ENCODE measurements at places on chromosomes 11 and 22.

DNA sequence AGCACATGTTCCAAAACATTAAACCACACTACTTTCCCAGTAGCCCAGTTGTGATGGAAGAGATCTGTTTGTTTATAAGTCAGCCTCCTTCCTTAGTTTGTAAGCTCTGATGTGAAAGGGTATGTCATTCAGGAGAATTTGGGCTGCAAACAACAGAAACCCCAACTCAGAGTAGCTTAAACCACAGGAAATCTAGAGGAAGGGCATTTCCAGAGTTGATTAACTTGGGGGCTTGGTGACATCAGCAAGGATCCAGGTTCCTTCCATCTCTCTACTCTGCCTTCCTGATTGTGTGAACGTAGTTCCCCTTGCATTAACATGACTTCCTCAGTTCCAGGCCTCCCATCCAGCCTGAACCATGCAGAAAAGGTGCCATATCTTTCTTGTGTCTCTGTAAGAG, 6.5 kb upstream of the FJX1 start:
- DNase-seq: no peak

- DNase-seq: no peak
Observed at GRCh38 chr22:19836512-19836911, 18.2 kb downstream of the GNB1L start.

DNA sequence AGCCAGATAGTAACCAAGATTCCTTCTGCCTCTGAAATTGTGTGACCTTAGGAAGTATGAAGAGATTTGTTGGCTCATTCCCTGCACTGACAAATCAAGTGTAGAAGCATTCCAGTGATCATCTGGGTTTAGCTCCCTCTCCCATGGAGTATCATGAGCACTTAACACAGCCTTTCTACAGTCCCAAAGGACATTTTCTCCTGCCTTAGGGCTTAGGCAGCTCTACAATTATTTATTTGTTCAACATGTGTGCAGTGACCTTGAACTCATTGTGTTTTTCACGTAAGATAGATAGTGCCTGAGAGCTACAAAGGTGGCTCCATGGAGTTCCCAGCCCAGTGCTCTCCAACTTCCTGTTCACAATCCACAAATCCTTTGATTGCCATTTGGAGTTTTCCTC, 94.8 kb upstream of the FAT3 start:
- DNase-seq: no peak

- no peak for DNase-seq
Observed at GRCh38 chr11:121226415-121227263, 65.9 kb upstream of the SC5D start.

GRCh38 chr22:24758164-24758799, 16.2 kb downstream of the PIWIL3 start:
- DNase-seq: no peak

DNA sequence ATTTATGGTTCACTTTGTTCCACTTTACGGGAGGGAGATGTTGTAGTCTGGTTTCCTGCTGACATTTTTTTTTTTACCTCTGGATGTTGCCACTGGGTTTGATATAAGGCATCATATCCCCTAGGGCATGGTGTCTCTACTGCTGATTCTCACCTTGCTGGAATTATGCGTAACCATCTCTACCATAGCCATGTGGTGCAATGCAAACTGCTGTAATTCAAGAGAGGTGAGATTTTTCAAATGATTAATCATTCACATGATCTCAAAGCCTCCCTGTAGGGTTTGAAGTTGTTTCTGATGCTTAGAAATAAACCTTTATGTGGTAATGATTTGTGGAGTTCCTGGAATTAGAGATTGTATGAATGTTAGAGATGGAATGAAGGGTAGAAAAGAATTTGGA, 13.0 kb downstream of the MS4A3 start:
- DNase-seq: no peak

DNA sequence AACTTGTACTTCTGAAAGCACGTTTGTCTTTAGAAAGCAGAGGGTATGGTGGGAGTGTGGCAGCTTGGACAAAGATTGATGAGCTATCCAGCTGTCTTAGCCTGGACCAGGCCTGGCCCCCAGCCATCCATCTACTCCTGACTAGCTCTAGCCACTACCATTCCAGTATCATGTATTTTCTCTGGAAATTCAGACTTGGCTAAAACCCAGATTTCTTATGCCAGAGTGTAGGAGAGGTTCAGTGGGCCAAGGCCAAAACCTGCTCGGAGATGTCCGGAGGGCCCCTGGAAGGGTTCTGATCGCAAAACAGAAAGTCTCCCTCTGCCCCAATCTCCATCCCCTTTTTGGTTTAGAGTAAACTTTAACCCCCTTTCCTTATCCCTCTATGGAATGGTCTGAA, 24.8 kb upstream of the MTCH2 start:
- no peak for DNase-seq

- no peak for DNase-seq
Observed at GRCh38 chr11:88359541-88359940, 22.0 kb upstream of the CTSC start.

GRCh38 chr11:131824771-131825170, 454.4 kb downstream of the NTM start:
- no peak for DNase-seq

DNA sequence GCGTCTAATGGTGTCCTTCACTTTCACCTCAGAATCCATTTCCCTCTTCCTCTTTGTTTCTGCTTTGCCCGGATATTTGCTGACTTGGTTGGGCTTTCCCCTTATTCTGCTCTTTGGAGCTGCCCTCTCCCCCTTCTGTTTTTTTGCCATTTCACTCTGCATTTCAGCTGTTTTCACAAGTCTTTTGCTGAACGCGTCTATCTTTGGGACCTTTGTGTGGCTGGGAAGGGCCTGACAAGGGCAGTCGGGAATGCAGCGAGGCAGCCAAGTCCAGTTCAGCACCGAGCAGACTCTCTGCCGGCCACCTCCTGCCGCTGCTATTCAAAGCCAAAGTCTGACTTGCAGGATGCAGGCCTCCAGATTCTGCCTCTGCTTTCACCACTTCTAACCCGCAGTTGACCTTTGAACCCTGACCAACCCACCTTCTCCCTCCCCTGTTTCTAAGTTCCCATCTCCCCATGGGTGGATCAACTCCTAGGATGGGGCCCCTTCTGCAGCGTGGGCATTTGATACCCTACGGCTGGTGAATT, 38.2 kb downstream of the FEZ1 start:
- no peak for DNase-seq

DNA sequence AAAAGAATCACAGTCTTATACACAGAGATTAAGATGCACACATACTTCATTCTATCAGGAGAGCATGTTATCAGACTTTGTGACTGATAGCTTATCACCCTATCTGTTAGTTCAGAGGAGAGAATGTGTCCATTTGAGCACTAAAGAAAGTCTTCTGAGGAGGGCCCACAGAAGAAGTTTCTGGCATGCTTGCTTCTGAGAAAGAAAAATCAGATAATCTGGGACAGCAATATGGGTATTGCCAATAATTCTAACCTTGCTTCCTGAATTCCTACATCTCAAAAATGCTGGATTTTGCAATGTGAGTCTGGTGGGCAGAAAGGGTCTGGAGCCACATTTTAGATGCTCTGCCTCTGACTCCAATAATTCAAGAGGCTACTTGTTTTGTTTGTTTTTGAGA, 128.9 kb downstream of the RBFOX2 start:
- no peak for DNase-seq

GRCh38 chr11:23679981-23680380, 816.9 kb upstream of the LUZP2 start:
- no peak for DNase-seq

GRCh38 chr11:7473717-7474116, 11.6 kb upstream of the OLFML1 start:
- no peak for DNase-seq

DNA sequence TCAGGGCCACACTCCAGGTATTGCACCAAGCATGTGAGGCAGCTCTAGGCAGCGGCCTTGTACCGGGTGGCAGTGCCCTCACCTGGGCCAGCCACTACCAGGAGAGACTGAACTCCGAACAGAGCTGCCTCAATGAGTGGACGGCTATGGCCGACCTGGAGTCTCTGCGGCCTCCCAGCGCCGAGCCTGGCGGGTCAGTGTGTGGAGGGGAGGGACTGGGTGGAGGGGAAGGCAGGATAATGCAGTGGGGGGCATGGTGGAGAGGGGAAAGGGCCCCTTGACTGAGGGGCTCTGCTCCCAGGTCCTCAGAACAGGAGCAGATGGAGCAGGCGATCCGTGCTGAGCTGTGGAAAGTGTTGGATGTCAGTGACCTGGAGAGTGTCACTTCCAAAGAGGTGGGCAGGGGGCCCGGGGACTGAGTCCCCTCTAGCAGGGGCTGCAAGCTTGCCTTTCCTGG, 4.2 kb downstream of the SSH3 start:
- no peak for DNase-seq

DNA sequence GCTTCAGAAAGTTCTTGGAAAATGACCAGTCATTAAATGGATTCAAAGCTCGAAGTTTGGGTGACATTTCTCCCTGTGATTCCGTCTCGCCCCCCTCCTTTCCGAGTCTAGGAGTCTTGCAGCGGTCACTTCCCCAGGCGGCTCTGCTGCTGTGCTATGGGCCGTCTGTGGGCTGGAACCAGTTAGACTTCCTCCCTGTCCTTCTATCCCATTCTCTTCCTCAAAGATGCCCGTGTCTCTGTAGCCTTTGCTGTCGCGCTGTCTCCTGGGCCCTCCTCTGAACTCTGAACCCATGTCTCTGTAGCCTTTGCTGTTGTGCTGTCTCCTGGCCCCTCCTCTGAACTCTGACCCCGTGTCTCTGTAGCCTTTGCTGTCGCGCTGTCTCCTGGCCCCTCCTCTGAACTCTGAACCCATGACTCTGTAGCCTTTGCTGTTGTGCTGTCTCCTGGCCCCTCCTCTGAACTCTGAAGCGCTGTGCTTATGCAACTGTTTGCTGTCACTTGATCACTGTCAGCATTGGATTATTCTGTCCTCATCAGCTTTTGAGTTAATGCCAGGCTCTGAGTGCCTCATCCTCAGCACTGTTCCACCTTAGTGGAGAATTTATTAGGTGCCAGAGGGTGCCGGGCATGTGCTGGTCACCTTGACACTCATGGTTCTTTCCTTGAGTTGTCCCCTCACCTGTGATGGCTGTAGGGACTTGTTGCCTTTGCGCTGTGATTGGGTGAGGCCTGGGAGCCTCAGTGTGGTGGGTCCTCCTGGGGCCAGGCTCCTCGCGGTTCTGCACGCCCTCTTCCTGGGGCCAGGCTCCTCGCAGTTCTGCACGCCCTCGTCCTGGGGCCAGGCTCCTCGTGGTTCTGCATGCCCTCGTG, 173.3 kb downstream of the TBC1D22A start:
- DNase-seq: no peak

- no peak for DNase-seq
Observed at GRCh38 chr11:105144887-105145286, 5.3 kb upstream of the CARD18 start.

DNA sequence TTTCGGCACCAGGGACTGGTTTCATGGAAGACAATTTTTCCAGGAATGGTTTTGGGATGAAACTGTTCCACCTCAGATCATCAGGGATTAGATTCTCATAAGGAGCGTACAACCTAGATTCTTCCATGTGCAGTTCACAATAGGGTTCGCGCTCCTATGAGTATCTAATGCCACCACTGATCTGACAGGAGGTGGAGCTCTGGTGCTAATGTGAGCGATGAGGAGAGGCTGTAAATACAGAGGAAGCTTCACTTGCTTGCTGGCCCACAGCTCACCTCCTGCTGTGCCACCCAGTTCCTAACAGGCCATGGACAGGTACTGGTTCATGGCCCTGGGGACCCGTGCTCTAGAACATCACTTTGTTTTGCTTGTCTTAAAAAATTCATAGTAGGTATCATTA, 41.8 kb upstream of the AMPD3 start:
- no peak for DNase-seq

- DNase-seq: no peak
Observed at GRCh38 chr11:46978005-46978491, 41.5 kb downstream of the CSTPP1 start.

DNA sequence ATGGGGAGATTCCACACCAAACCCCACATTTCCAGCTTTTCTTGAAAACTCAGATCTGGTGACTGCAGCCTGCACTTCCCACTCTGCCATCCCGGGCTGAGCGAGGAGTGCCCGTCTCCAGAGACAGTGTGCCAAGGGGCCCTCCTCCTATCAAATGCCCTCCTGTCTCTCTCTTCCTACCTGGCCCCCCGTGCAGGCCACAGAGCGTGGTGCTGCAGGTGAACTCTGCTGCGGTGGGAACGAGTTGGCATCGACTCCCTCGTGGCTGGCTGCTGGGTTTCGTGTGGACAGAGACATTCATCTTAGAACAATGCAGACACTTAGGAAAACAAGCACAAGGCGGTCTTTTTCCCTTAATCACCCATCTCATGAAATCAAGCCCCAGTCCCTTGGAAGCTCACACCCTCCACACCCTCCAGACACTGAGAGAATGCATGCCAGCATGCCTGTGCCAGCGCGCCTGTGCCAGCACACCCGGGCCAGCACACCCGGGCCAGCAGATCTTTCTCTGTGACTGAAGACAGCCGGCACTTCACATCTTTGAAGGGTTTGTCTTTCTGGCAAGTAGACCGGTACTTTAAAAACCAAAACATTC, 65.0 kb downstream of the PARVB start:
- no peak for DNase-seq

- DNase-seq: no peak
Observed at GRCh38 chr11:23574149-23574548, 713.9 kb upstream of the CCDC179 start.

DNA sequence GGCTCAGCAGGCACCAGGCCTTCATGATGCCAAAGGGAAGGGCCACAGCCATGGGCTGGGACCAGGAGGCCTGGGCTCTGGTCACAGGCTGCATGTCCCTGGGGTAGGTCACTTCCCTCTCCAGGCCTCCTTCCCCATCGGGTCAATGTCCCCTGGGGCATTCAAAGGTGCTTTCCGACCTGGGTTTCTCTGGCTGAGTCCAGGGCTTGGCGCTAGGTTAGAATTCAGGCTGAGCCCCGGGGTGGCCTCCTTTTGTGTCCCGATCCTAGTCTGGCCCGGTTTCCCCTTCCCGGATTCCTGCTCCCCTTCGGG, 12.2 kb downstream of the MAFF start:
- DNase-seq: no peak

DNA sequence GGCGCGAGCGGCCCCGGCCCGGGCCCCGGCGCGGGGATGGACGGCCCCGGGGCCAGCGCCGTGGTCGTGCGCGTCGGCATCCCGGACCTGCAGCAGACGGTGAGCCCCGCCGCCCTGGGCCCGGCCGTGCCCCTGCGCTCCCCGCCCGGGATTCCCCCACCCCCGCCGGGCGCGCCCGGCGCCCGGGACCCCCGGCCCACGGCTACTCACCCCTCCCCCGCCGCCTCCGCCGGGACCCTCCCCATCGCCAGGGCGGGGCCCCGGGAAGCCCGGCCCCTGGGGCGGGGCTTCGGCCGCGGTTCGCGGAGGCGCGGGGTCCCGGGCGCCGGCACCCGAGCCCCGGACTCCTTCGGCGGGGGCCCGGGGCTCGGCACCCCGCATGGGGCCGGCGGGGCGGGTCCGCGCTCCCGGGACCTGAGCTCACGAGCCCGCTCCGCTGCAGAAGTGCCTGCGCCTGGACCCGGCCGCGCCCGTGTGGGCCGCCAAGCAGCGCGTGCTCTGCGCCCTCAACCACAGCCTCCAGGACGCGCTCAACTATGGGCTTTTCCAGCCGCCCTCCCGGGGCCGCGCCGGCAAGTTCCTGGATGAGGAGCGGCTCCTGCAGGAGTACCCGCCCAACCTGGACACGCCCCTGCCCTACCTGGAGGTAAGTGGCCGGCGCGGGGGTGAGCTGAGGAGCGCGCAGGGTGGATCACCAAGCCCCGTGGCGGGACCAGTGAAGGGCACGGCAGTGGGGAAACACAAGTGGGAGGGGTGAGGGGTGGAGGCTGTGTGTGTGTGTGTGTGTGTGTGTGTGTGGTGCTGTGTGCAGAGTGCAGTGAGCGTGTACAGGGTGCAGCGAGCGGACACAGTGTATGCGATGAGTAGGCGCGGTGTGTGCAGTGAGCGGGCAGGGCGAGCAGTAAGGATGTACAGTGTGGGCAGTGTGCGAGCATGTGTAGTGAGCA, 2.3 kb downstream of the SHANK3 start:
- no peak for DNase-seq

Data from activated T-helper 2 cell treated with anti-CD3 and anti-CD28 coated beads, Interferon-gamma antibody, Interleukin-2, Interleukin-4, amounts not matched to agents 10 μg/mL and 5 μg/mL and 100 μg/mL, durations not matched to agents 14 hours and 24 hours and 36 hours (primary cell).